ENCODE measurements at places on chromosomes 13 and 19.

- no peak for DNase-seq
Observed at GRCh38 chr13:73757481-73758233, 376.5 kb downstream of the KLF12 start.

- DNase-seq: no peak
Observed at GRCh38 chr13:98856983-98857382, 104.5 kb upstream of the SLC15A1 start.

DNA sequence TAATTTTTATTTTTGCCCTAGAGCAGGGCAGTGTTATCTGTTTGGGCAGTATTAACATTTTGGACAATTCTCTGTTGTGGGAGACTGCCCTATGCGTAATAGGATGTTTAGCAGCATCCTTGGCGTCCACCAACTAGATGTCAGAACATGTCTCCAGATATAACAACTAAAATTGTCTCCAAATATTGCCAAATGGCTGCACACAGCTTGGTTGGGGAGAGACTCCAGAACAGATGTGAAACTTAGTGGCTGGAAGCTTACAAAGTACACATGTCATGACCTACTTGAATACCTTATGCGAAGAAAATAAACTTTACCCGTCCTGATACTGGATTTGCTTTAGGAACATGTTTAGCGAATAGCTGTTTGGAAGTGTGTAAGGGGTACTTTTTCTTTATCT lies 123.0 kb downstream of the GGACT start:
- no peak for DNase-seq

DNA sequence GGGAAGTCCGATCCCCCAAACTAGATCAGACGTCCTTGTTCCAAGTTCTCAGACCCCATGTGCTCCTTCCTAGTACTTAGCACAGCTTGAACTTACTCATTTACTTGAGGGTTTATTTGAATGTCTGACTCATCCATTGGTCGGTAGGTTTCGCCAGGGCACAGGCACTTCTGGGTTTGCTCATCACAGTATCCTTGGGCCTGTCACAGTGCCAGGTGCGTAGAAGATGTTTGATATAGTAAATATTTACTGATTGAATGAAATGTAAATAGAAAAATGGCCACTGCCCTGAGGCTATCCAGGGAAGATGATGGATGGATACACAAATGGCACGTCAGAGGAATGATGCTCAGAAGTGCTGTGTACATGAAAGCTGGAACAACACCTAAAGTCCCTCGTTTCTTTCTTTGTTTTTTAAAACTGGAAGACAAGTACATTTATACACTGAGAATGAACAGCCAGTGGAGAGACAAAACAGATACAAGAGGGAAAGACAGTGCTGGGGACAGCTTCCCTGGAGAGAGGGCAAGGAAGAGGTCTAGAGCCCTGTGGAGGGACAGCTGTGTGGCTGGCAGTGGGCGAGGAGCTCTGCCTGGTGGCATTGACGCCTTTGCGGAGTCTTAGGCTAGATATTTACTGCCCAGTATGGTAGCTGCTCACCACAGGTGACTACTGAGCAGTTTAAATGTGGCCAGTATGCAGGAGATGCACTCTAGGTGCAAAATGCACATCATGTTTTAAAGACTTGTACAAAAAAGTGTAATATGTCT lies 31.2 kb upstream of the KL start:
- DNase-seq: peak; percentile 13

DNA sequence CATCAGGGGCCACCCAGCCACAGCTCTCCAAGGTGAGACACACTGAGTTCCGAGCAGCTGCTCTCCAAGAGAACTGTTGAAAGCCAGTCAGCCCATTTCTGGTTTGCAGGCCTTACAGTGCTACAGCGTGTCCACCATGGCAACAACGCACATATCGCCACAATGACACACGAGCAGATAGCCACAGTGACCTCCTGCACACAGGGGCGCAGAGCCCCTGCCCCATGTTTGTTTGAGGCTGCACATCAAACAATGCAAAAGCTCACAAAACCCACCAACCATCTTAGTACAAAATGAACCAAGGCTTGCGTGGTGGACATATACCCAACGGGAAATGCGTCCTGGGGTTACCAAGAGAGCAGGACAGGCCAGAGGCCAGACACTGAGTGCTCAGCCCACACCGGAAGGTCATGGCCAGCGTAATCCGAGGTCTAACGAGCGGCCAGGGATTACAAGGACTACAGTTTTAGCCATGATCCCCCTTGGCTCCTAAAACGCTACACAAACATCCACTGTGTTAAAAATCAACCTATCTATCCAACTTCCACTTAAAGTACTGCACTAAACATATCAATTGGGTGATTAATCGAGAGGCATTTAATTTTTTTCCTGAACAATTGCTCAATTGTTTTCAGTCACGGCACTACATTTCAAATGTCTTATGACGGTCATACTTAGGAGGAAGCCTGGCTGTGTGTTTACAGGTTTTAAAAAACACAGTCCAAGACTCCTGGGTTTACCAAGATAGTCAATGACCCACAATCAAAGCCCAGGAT lies 56.0 kb downstream of the STK24 start:
- DNase-seq: no peak

DNA sequence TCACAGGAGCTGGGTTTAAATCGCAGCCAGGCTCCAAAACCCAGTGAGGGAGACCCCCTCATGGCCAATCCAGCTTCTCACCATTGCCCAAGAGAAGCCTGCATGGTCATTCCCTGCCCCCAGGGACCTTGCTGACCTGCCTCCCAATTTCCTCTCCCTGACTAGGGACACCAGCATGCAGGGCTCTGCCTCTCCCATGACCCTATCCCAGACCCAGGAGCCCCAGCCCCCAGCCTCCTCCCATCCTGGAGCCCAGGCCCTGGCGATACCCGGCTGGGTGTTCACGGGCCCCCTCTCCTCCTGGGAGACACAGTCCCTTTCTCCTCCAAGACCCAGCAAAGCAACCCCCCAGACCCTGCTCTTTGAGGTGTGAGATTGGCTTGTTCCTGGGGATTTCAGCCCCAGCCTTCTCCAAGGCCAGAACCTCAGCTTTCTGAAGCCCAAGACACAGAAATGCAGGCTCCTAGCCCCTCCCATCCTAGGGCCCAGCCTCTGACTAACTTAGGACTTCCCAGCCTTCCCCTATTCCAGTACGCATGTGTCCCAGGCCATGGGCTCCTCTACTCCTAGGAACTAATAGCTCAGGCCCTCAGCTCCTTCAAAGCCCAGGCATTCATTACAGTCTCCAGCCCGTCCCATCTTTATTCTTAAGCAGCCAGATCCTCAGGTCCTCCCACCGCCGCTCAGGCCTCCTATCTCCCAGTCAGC lies 1.1 kb downstream of the GYS1 start:
- peak; percentile 80 for DNase-seq
